ENCODE measurements at places on chromosomes 5 and 9.

DNA sequence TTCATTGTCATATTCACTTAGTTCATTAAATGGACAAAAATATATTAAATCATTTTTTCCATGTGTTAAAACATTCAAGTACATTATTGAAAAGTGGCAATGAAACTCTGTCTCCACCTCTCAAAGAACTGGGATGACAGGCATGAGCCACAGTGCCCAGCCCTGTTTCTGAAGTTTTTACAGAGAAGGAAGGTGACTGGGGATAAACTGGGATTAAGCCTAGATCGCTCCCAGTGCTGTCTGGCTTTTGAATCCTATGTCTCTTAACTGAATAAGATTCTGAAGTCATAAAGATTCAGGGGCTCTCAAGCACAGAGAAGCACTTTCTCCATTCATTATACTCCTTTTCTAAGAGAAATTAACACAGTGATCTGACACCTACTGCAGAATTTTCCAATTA, 88.3 kb downstream of the SLC38A9 start:
- DNase-seq, result no peak

GRCh38 chr9:120999317-120999716, 50.8 kb downstream of the C5 start:
- no peak for DNase-seq

DNA sequence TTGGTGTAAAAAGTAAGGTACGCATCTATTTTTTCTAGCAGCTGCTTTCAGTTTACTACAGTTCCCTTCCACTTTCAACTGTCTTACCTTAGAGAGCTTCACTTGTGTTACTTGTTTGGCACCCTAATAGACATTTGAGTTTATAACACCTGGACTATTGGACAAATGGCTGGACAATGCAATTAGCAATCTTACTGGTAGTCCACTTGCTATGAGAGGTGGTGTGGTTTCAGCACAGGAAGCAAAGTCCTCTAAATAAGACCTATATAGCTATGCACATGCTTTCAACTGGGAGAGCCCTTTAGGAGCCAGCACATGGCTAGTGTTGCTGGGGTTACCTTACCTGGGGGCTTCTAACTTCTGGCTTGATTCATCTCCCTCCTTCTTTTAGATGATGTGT, 119.6 kb upstream of the RANBP3L start:
- peak; percentile 74 for DNase-seq

- DNase-seq, result peak; percentile 69
Measured at GRCh38 chr5:56638061-56638621, 177.2 kb upstream of the MAP3K1 start.

DNA sequence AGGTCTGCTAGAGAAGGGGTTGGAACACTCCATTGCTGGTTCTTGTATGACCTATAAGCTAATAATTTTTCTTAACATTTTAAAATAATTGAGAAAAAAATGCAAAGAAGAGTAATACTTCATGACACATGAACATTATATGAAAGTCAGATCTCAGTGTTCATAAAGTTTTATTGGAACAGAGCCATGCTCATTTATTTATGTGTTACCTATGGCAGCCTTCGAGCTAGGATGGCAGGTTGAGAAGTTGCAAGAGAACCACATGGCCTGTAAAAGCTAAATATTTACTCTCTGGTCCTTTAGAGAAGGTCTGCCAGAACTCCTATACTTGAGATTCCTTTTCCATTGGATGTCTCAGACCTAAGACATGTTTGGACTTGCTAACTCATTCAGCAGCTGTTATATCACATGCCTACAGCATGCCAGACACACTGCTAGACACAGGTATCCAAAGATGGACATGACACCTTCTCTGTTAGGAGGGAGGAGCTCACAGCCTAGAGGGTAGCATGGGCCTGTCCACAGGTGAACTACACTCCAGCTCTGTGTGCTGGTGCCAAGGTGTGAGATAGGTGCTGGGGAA, 304.3 kb downstream of the ARHGAP26 start:
- no peak for DNase-seq

GRCh38 chr5:164214698-164215097, 709.3 kb downstream of the MAT2B start:
- no peak for DNase-seq

- peak; percentile 15 for DNase-seq
Measured at GRCh38 chr9:125549891-125550885, 156.8 kb downstream of the MAPKAP1 start.
